CD8-positive, alpha-beta memory T cell (primary cell): ENCODE measurements at places on chromosomes 5 and 9. TPM values are rescaled to one million over a fixed set of nuclear protein-coding genes. Genes with fewer than 3 reads are reported as not detected.

KCTD16 gene
- polyA plus RNA-seq, result 0.01 TPM

DNA sequence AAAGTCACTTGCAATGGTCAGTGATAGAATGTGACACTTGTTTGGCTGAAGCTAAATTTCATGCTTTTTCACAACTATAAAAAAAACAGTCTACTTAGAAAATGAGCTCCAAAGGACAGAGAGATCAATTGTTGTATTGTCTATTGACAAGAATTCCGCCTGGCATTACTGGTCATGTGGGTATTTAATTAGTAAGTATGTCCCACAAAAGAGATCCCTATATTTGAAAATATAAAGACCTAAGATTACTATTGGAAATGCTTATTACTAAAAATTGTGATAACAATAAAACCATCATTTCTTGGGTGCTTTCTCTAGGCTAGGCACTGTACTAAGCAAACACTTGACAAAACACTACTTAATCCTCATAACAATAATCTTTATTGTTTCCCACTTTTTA, 745.2 kb upstream of the C9orf72 start:
- no peaks in the 10 kb centered on the region for H3K27me3 ChIP-seq
- DNase-seq, result no peak
- no peak overlapping the region for H3K4me3 ChIP-seq
- no peaks in the 10 kb centered on the region for H3K4me1 ChIP-seq

PNPLA7 gene
- polyA plus RNA-seq, result 0.79 TPM

CARD9 gene
- not detected for polyA plus RNA-seq

GRCh38 chr5:82859451-82860140, 217.6 kb downstream of the TMEM167A start:
- no peaks in the 10 kb centered on the region for H3K27me3 ChIP-seq
- no peak overlapping the region for H3K27ac ChIP-seq
- DNase-seq, result no peak
- no peaks in the 10 kb centered on the region for H3K36me3 ChIP-seq
- H3K4me1 ChIP-seq, result no peaks in the 10 kb centered on the region

ZNF608 gene
- not detected for polyA plus RNA-seq

PCDHGB4 gene
- 0.08 TPM for polyA plus RNA-seq

DNA sequence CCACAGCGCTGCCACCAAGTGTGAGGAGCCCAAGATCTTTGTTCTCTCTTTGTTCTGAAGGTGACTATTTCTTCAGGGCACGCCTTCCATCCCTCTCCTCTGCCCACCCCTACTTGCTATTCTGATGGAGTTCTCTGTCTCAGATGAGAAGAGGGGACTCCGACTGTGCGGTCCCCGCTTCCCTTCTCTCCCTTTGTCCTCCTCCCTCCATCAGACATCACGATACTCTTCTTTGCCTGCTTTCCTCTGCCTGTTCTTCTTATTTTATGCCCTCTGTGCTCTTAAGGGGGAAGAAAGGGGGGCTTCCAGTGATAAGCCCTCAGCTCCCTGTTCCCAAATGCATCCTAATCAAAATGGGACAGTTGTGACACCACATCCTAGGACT, 307.8 kb downstream of the RAB3C start:
- no peak overlapping the region for H3K27ac ChIP-seq
- no peaks in the 10 kb centered on the region for H3K36me3 ChIP-seq
- H3K4me1 ChIP-seq, result peaks cover 10% of the 10 kb centered on the region
- H3K4me3 ChIP-seq, result no peak overlapping the region

- no peak overlapping the region for H3K4me3 ChIP-seq
- H3K4me1 ChIP-seq, result no peaks in the 10 kb centered on the region
Observed at GRCh38 chr5:57950616-57951228, 468.1 kb upstream of the ACTBL2 start.

- no peaks in the 10 kb centered on the region for H3K36me3 ChIP-seq
- no peaks in the 10 kb centered on the region for H3K27me3 ChIP-seq
- H3K4me1 ChIP-seq, result no peaks in the 10 kb centered on the region
Observed at GRCh38 chr9:79357194-79357593, 214.6 kb upstream of the TLE4 start.

- no peak for DNase-seq
- H3K4me3 ChIP-seq, result no peak overlapping the region
Observed at GRCh38 chr5:2091921-2092320, 209.2 kb upstream of the IRX4 start.

DNA sequence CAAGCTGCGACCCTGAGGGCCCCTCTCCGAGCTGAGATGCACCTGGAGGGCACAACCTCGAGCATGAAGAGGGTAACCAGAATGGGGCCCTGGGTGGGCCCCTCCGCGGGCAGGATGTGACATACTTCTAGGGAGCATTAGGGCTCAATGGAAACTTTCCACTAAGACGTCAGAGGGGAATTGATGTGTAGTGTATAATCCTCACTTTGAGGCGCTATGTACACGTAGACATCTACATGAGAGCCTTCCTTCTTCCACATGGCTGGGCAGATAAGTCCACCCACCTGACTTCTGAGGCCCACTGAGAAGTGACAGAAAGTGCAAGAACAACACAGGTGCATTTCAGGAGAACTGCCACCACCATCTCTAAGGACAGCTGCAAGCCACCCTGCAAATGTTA, 61.0 kb downstream of the DAP start:
- peaks cover 21% of the 10 kb centered on the region for H3K4me1 ChIP-seq
- DNase-seq, result no peak
- no peak overlapping the region for H3K4me3 ChIP-seq
- H3K27me3 ChIP-seq, result no peaks in the 10 kb centered on the region

ZCCHC10 gene
- 40.0 TPM for polyA plus RNA-seq

- no peak for DNase-seq
- H3K27me3 ChIP-seq, result no peaks in the 10 kb centered on the region
- no peaks in the 10 kb centered on the region for H3K4me1 ChIP-seq
- no peak overlapping the region for H3K27ac ChIP-seq
Observed at GRCh38 chr9:129724456-129725190, 28.2 kb downstream of the PTGES start.

IFNE gene
- not detected for polyA plus RNA-seq
